Activated naive CD8-positive, alpha-beta T cell treated with anti-CD3 and anti-CD28 coated beads, Interleukin-2, amount 50 U/mL, for 24 hours (primary cell): ENCODE measurements at places on chromosomes 1 and 21.

- no peak overlapping the region for H3K4me3 ChIP-seq
- no peak for DNase-seq
- peaks cover 37% of the 10 kb centered on the region for H3K4me1 ChIP-seq
- no peaks in the 10 kb centered on the region for H3K27me3 ChIP-seq
- no peaks in the 10 kb centered on the region for H3K36me3 ChIP-seq
- H3K27ac ChIP-seq: no peak overlapping the region
These were observed 17.4 kb upstream of the IL19 start for GRCh38 chr1:206753141-206753540.

DNA sequence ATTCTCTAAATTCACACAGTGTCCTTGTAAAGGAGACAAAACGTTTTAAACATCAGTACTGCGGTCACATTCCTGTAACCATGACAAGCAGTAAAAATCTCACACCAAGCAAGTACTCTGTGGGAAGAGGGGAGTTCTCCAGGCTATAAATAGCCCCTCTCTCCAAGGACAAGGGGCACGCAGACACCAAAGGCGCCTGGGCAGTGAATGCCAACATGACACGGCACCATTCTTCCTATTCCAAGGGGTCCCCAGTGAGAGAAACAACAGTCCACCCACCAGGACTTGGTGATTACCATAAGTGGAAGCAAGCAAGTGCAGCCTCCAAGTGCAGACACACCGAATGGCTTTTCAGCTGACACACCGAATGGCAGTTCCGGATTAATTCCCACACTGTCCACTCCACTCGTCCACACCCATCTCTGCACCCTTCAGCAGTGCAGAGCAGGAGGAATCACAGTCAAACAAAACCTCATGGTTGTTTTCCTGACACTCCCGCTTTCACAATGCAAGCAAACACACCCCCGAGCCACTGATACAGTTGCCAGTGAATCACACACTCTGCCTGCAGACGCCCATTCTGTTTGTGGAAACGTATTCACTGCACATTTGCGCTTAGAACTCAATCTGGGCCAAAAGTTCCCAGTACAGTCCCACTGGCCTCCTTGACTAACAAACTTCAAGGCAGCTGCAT is 1.8 kb downstream of the PTTG1IP start:
- H3K27ac ChIP-seq: peak overlapping the region; percentile 24
- H3K4me1 ChIP-seq: peaks cover 79% of the 10 kb centered on the region
- peaks cover 2% of the 10 kb centered on the region for H3K27me3 ChIP-seq
- peaks cover 8% of the 10 kb centered on the region for H3K36me3 ChIP-seq

DNA sequence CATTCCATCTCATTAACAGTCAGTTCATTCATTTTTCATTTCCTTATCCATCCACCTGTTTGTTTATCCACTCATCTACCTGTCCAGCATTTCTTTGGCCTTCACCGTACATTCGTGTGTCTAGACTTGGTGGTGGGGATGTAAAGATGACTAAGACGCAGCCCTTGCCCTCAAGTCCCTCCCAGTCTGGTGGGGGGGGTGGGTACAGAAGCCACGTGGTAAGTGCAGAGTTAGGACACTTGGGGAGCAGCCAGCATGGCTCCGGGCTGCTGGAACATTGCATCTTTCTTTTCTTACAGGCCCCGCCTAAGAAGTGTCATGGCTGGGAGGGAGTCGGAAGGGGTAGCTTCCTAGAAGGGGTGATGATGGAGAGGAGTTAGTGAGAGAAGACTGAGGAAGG is 17.2 kb downstream of the KIF26B start:
- no peaks in the 10 kb centered on the region for H3K4me1 ChIP-seq
- no peak overlapping the region for H3K4me3 ChIP-seq
- DNase-seq: no peak
- no peaks in the 10 kb centered on the region for H3K36me3 ChIP-seq
- no peak overlapping the region for H3K27ac ChIP-seq

- H3K27ac ChIP-seq: no peak overlapping the region
- no peaks in the 10 kb centered on the region for H3K36me3 ChIP-seq
- H3K4me1 ChIP-seq: peaks cover 6% of the 10 kb centered on the region
- H3K4me3 ChIP-seq: no peak overlapping the region
These were observed 78.0 kb downstream of the LBR start for GRCh38 chr1:225349826-225350225.

DNA sequence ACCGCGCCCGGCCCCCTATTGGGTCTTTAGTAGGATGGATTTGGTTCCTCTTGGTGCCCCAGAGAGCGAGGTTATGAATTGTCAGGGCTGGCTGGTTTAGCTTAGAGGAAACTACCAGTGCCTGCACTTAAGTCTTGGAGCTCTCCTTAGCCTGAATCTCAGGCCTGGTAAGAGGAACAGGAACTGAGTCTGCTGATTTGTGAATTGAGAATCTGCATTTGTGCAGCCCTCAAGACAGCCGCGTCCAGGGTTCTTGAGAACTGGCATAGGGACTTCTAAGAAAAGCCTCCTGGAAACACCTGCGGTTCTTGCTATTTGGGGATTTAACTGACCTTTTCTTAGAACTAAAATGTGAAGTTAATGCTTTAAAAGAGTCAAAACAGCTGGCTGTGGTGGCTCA is 1.7 kb downstream of the NECAP2 start:
- no peaks in the 10 kb centered on the region for H3K27me3 ChIP-seq
- H3K27ac ChIP-seq: peak overlapping the region; percentile 74
- H3K4me3 ChIP-seq: peak overlapping the region; percentile 89
- DNase-seq: no peak

DNA sequence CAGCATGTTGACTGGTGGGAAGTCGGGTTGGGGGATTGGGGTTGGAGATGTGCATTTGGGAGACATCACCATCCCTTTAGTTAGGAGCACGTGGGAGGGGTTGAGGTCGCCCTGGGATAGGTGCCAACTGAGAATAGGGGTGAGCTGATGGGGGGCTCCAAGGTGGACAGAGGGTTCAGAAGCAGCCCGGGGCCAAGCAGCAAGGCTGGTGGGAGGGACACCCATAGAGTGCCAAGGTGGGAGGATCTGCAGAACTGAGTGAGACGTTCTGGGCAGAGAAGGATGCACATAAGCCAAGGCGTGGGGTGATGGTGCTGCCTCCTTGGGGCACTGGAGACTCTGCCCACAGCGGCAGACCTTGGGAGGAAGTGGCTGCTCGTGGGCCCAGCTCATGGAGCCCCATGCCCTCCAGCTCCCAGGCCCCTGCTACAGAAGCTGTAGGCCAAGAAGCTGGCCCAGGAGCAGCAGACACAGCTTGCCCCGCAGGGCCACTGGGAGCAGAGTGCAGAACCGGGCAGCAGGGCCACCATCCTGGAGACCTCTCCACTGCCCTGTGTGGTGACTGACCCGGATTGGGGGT is 31.4 kb upstream of the PKP1 start:
- peaks cover 7% of the 10 kb centered on the region for H3K27me3 ChIP-seq
- no peak overlapping the region for H3K4me3 ChIP-seq
- no peak for DNase-seq

- no peak for DNase-seq
- H3K36me3 ChIP-seq: no peaks in the 10 kb centered on the region
- H3K27ac ChIP-seq: no peak overlapping the region
- H3K27me3 ChIP-seq: peaks cover 12% of the 10 kb centered on the region
- H3K4me3 ChIP-seq: no peak overlapping the region
These were observed 81.7 kb downstream of the AXDND1 start for GRCh38 chr1:179447489-179447888.

- H3K4me3 ChIP-seq: no peak overlapping the region
- no peak overlapping the region for H3K27ac ChIP-seq
- no peak for DNase-seq
- H3K27me3 ChIP-seq: peaks cover 7% of the 10 kb centered on the region
- H3K4me1 ChIP-seq: no peaks in the 10 kb centered on the region
These were observed 90.4 kb downstream of the KCNK1 start for GRCh38 chr1:233704170-233704897.

DNA sequence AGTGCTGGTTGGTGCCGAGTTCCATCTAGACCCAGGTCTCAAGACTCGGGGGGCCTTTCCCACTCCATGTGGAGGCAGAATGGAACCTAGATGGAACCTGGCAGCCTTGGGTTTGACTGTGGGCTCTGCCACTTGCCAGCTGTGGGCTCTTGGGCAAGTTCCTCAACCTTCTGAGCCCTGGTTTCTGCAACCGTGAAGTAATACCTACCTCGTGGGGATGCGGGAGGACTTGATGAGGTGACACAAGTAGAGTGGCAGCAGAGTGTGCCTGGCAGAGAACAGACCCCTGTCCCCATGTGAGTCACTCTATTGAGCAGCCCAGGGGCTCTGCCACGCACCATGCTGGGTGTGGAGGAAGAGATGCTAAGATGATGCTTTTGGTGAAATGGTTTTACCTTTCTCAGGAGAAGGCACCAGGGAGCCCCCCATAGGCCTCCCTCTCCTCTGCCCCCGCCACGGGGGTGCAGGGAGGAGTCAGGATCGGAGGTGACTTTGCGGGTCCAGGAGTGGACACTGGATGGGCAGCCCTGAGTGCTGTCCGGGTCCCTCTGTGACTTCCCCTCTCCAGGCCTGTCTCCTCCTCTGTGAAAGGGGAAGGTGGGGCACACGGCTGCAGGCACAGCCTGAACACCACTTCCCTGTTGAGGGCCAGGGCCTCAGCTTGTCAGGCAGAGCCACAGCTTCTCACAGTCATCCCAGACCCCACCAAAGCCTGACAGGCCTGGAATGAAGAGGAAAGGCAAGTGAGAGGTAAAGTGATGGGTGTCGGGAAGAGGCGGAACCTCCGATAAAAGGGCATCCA is 36.7 kb upstream of the EDN2 start:
- H3K4me3 ChIP-seq: no peak overlapping the region
- peaks cover 13% of the 10 kb centered on the region for H3K4me1 ChIP-seq
- DNase-seq: no peak
- H3K36me3 ChIP-seq: peaks cover 41% of the 10 kb centered on the region

- peaks cover 42% of the 10 kb centered on the region for H3K4me1 ChIP-seq
- no peaks in the 10 kb centered on the region for H3K36me3 ChIP-seq
- no peak overlapping the region for H3K4me3 ChIP-seq
- no peak overlapping the region for H3K27ac ChIP-seq
These were observed 21.6 kb downstream of the C2CD2 start for GRCh38 chr21:41932191-41932575.

DNA sequence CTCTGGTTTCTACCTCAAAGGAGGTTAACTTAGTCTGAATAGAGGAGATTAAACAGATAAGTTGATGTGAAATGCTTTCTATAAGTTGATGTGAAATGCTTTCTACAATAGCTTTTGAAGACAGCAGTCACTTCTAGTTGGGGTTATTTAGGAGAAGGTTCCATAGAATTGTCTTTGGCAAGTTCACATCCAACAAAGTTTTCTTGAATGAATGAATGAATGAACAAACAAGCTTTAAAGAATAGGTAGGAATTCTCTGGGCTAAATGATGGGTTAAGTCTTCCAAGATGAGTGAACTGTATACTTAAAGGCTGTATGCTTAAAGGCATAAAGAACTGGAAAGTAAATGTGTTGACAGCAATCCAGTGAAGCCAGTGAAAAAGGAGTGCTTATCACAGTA is 1.9 kb downstream of the CDC73 start:
- peak overlapping the region; percentile 95 for H3K4me3 ChIP-seq
- peaks cover 46% of the 10 kb centered on the region for H3K4me1 ChIP-seq
- peak overlapping the region; percentile 57 for H3K27ac ChIP-seq
- H3K27me3 ChIP-seq: peaks cover under 1% of the 10 kb centered on the region
- DNase-seq: no peak

- peak overlapping the region; percentile 85 for H3K4me3 ChIP-seq
- no peaks in the 10 kb centered on the region for H3K36me3 ChIP-seq
- peak; percentile 82 for DNase-seq
- H3K4me1 ChIP-seq: peaks cover 37% of the 10 kb centered on the region
- H3K27ac ChIP-seq: peak overlapping the region; percentile 87
These were observed 32.6 kb downstream of the DNTTIP2 start for GRCh38 chr1:93846206-93846991.

- H3K27me3 ChIP-seq: no peaks in the 10 kb centered on the region
- peaks cover 14% of the 10 kb centered on the region for H3K36me3 ChIP-seq
- no peak for DNase-seq
- H3K4me1 ChIP-seq: peaks cover 44% of the 10 kb centered on the region
These were observed 3.2 kb downstream of the SLC25A33 start for GRCh38 chr1:9542430-9542829.

DNA sequence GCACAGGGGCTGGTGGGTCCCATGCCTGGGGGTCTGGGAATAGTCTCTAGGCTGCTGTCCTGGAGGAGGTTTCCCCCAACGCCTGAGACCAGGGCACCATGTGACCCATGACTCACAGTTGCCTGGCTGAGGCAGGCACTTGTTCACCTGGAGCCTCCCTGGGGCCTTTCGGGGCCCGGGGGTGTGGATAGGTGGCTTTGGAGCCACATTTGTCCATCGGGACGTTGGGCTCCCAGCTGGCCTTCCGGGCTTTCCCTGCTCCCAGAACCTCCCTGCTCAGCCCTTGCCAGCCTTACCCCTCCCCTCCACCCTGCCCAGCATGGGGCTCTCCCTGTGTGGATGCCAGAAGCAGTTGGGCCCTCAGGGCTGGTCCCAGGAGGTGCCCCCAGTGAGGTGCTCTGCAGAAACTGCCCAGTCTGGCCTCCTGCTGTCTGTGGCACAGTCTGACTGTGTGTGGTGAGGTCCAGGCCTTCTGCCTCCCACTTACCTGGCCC is 14.2 kb downstream of the COL6A1 start:
- no peaks in the 10 kb centered on the region for H3K36me3 ChIP-seq
- no peak for DNase-seq
- H3K4me1 ChIP-seq: no peaks in the 10 kb centered on the region
- H3K27ac ChIP-seq: no peak overlapping the region
- no peaks in the 10 kb centered on the region for H3K27me3 ChIP-seq
- no peak overlapping the region for H3K4me3 ChIP-seq

DNA sequence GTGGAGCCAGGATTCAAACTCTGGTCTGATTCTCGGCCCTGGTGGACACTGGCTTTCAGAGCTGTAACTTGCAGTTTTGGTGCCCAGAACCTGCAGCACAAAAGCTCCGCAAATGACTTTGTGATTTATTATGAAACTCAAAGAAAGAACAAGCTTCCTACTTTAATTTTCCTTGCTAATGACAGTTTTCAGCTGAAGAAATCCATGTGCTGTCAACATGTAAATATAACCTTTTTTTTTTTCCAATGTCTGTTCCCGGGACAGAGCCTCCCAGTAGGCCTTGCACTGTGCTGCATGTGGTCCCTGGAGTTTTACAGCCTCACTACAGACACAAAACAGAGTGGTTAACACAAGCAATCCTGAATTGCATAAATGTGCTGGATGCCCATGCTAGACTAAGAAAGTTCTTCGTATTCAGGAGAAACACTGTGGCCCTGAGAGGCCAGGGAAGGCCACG is 62.3 kb upstream of the ANGPTL1 start:
- H3K27ac ChIP-seq: no peak overlapping the region
- no peak overlapping the region for H3K4me3 ChIP-seq
- DNase-seq: no peak
- peaks cover 2% of the 10 kb centered on the region for H3K27me3 ChIP-seq

GRCh38 chr1:8382051-8382505 is 64.2 kb downstream of the SLC45A1 start:
- peaks cover 9% of the 10 kb centered on the region for H3K36me3 ChIP-seq
- H3K27me3 ChIP-seq: no peaks in the 10 kb centered on the region
- no peak for DNase-seq
- H3K27ac ChIP-seq: peak overlapping the region; percentile 54
- H3K4me1 ChIP-seq: peaks cover 66% of the 10 kb centered on the region

DNA sequence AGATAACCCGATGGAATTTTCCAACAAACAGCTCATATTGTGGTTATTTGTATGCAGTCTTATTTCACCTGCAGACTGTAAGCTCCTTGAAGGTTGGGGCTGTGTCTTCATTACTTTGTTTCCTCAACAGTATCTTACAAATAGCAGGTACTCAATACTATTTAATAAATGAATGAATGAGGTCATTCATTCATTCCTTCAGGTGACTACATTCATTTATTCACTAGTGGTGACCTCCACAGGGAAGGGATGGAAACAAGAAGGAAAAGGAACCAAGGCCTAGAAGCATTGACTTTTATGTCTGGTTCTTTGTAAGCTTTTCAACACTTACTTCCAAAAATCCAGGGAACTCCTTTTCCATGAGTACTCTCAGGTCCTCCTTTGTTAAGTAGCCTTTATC is 7.9 kb downstream of the S100A10 start:
- H3K4me3 ChIP-seq: no peak overlapping the region
- peak overlapping the region; percentile 94 for H3K27ac ChIP-seq
- no peak for DNase-seq
